Sigmoid colon (tissue), 7 donors: ENCODE measurements at places on chromosomes 12 and 14. TPM values are rescaled to one million over a fixed set of nuclear protein-coding genes. Genes with fewer than 3 reads are reported as not detected.

Gene CPSF2
- polyA plus RNA-seq, result 13.2 TPM

Gene RNASE1
- polyA plus RNA-seq, result 111 TPM

- no peak for DNase-seq
These were observed 43.4 kb upstream of the ATF1 start for GRCh38 chr12:50720501-50720900.

Gene PGF
- polyA plus RNA-seq, result 1.6 TPM

Gene HOXC12
- not detected for polyA plus RNA-seq

DNA sequence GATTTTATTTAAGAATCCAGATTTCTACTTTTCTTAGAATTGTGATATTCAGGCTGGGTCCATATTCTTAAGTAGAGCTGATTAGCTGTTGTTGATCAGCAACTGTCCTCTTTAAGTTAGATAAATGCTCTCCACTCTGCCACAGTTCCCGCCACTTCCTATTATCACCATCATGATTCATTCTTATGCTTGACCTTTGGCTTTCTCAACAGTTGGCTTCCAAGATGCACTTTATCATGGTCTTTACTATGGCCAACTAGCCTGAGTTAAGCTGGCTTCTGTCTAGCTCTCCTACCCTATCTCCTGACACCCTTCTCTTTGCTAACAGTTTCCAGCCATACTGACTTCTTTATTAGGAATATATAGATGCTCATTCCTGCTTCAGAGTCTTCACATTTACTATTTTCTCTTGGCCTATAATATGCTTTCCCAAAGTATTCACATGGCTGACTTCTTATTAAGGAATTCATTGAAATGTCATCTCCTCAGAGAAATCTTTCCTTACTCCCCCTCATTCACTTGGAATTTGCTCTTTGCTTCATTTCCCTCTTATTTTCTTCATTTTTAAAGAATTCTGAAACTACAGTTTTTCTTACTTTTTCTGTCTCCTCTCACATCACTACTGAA is 149.0 kb upstream of the IGF1 start:
- no peak for DNase-seq

GRCh38 chr12:121520586-121521086 is 60.2 kb downstream of the KDM2B start:
- DNase-seq, result no peak

- no peak for DNase-seq
These were observed 114.7 kb upstream of the CCDC175 start for GRCh38 chr14:59691266-59691665.

Gene STRAP
- polyA plus RNA-seq, result 75.7 TPM

DNA sequence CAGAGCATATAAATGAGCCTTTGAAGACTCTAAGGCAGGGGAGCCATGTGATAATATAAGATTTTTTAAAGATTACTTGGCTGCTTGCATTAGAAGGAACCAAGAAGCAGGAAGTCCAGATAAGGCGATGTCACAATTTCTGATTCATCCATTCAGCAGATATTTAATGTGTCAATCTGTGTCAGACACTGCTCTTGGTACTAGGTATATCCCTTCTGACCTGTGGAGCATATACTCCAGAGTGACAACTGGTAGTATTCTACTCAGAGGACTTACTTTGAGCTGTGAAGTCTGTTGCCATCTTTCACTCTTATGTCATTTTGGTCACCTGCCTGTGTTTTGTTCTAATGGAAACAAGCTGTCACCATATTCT is 10.7 kb downstream of the EID3 start:
- no peak for DNase-seq

Gene REP15
- 187 TPM for polyA plus RNA-seq

DNA sequence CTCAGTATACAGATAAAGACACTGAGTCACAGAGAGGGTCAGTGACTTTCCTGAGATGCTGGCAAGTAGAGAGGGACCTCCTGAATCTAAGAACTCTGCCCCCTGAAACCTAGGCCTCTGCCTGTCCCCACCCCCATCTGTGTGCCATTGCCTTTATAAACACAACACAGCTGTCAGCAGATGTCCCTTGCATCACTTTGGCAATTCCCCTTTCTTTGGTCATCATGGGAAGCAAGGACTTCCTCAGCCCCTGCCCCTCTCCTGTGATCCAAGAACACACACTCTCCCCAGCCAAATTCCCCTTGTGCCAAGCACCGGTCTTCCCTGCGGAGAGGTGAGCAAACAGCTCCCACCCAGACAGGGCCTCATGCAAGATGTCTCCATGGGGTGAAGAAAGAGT is 8.3 kb downstream of the TSPAN11 start:
- no peak for DNase-seq

DNA sequence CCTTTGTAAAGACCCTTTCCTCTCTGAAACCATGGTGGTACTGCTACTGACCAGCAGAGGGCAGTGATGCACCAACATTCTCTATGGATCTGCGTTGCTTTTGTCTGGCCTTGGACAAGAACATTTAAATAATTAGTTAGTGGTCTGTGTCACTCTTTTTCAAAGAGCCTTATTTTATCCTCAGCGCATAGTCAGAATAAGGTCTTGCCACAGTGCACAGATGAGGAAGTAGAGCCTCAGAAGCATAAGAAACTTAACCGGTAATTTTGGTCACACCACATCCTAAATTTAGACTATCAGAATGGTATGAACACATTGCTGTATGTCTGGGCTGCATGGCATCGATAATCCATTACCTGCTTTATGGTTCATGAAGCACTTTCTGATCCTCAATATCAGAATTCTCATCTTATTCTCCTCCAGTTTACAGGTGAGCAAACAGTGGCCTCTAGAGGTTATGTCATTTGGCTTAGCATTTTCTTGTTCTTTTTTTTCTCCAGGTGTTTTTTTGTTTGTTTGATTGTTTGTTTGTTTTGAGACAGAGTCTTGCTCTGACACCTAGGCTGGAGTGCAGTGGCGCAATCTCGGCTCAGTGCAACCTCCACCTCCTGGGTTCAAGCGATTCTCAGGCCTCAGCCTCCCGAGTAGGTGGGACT is 23.7 kb upstream of the IFT81 start:
- DNase-seq, result peak; percentile 80

DNA sequence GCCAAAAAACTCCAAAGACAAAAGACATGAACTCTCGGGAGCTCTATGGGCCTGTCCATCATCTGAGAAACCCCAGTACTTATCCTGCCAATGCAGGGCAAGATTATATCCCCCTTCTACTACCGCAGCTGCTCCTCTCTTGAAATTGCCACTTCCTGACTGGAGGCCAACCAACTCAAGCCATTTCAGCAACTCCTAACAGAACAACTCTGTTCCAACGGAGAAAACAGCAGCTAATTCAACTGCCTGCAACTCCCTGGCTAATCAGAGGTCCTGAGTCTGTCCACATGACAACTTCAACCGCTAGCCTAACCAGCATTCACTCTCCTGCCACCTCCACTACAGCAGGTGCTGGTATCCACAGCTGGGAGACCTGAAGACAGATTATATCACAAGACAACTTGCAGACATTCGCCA is 24.1 kb downstream of the CEP83 start:
- DNase-seq, result no peak

GRCh38 chr12:63889721-63890509 is 45.4 kb downstream of the SRGAP1 start:
- no peak for DNase-seq

- DNase-seq, result no peak
These were observed 17.3 kb downstream of the KITLG start for GRCh38 chr12:88562846-88563582.

Gene MSRB3
- 6.2 TPM for polyA plus RNA-seq

DNA sequence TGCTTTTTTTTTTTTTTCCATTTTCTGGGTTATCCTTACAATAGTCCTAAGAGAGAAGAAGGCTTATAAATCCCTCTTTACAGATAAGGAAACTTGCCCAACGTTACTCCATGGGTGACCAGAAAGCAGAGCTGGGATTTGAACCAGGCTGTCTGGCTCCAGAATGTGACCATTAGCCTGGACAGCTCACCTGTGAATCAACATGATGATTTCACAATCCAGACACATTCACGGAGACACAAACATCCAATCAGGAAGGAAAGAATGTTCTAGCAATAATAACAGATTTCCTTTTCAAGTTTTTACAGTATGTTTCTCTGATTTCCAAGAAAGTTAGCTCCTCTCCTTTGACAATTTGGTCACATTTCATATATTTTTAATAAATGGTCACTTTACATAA is 118.3 kb downstream of the GALC start:
- DNase-seq, result no peak

GRCh38 chr12:112185093-112185923 is 59.9 kb downstream of the TRAFD1 start:
- DNase-seq, result no peak

GRCh38 chr12:71731439-71732356 is 23.0 kb upstream of the RAB21 start:
- DNase-seq, result no peak

DNA sequence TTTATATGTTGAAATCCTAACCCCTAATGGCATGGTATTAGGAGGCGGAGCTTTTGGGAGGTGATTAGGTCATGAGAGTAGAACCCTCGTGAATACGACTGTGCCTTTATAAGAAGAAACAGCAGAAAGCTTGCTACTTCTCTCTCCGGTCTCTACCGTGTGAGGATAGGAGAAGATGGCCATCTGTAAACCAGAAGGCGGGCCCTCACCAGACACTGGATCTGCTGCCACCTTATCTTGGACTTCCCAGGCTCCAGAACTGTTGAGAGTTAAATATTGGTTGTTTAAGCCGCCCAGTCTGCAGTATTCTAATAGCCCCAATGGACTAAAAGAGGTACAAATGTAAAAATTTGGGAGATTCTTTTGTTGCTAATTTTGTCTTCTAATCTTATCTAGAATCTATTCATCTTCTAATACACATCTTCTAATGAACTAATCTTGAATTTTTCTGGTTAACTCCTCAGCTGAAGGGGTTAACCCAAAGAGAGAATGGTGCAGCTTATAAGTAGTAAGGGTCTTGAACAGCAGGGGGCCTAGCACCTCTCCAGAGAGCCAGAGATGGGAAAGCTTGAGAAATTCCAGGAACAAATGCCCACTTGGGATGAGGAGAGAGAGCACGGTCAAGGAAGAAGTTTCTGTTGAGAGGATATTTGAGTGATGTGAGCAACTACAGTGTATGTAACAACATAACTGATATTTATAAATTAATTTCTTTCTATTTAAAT is 264.0 kb upstream of the GRIP1 start:
- no peak for DNase-seq

- peak; percentile 81 for DNase-seq
These were observed 1.7 kb downstream of the AVIL start for GRCh38 chr12:57816855-57817151.

DNA sequence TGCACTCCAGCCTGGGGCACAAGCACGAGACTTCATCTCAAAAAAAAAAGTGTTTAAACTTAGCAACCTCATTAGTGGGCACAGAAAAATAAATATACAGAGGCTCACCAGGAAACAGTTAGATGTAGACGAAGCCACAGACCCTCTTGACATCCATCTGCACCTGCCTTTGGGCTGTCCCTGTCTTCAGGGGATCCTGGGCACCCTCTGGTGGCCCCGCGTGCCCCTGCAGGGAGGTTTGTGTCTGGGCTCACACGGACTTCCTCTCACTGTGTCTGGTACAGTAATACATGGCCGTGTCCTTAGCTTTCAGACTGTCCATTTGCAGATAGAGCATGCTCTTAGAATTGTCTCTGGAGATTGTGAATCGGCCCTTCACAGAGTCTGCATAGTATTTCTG is 916.5 kb downstream of the TMEM121 start:
- DNase-seq, result no peak

GRCh38 chr14:77026166-77026929 is 2.2 kb downstream of the IRF2BPL start:
- peak; percentile 81 for DNase-seq

DNA sequence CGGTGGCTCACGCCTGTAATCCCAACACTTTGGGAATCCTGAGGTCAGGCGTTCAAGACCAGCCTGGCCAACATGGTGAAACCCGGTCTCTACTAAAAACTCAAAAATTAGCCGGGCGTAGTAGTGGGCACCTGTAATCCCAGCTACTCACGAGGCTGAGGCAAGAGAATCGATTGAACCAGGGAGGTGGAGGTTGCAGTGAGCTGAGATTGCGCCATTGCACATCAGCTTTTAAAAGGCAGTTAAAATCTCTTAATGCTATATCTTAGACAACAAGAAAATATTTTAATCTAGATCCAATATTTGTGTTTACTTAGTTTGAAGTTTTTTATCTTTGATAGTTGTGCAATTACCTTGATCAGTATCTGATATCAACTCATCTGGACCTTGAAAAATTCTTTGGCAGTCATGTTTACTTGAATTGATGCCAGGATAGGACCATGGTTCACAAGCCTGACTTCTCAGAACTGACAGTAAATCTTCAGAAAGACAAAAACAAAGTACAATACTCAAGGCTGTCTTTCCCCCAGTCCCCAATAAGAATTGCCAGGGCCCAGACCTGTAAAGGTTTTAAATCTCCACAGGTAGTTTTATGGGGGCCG is 135.0 kb upstream of the AEBP2 start:
- DNase-seq, result no peak

DNA sequence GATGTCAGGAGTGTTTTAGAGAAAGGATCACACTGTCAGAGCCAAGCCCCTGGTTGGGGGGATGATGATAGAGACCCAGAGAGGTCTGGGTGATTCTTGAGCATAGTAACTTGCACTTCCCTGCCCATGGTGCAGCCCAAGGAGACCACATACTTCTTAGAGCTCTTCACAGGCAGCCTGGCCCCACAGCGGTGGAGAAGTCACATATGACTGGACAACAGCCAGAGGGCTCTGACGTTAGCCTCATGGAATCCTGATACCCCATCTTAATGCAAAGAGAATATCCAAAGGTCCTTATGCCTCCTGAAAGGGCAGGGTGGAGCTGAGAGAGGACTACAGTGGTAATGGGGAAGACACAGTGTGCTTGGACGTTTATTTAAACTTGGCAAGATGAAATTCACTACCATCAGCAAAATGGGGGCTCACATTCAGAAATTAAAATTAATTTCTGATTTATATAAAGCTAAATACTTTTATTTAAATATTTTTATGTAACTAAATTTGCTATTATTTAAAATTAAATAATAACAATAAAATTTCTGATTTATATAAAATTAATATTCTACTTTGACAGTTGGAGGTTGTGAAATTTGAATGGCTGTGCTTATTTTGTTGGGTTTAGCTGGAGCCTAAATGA is 131.3 kb downstream of the KTN1 start:
- no peak for DNase-seq

GRCh38 chr12:68180792-68181744 is 21.5 kb upstream of the IFNG start:
- no peak for DNase-seq

Gene PLBD1
- 15.6 TPM for polyA plus RNA-seq

DNA sequence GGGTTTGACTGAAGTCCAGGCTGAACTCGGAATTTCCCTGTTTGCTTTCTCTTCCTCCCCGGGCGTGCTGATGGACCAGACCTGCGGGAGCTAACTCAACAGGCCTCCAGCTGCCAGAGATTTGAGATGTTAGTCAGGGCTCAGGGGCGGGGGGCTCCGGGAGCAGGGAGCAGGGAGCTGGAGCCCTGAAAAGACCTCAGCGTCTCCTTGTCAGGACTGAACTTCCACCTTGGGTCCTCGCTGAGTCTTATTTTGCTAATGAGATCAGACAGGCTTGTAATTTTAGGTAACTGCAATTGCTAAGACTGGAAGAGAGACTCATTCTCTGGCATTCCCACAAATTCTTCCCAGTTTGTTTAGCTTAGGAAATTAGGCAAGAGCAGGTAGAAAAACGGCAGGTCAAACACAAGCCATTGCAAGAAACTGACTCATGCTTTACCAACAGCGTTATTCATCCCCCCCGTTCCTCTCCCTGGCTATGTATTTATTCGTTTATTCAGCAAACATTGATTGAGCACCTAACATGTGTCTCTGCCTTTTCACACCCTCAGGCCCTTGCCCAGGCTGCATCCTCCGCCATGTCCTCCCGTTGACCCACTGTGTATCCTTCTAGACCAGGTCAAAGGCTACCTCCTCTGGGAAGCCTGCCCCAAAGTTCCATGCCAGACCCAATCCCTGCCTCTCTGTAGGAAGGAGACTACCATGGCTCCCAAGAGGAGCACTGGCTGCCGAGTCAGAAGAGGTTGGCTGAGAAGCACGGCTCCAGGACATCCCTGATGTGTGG is 80.4 kb upstream of the DIO3 start:
- peak; percentile 72 for DNase-seq
